ENCODE measurements at places on chromosomes 6 and 20. TPM values are rescaled to one million over a fixed set of nuclear protein-coding genes. Genes with fewer than 3 reads are reported as not detected.

GRCh38 chr6:77074037-77074713 is 389.1 kb downstream of the HTR1B start:
- no peak for DNase-seq

- DNase-seq = peak; percentile 81
These were observed 399.9 kb upstream of the MARCKS start for GRCh38 chr6:113457198-113457597.

DNA sequence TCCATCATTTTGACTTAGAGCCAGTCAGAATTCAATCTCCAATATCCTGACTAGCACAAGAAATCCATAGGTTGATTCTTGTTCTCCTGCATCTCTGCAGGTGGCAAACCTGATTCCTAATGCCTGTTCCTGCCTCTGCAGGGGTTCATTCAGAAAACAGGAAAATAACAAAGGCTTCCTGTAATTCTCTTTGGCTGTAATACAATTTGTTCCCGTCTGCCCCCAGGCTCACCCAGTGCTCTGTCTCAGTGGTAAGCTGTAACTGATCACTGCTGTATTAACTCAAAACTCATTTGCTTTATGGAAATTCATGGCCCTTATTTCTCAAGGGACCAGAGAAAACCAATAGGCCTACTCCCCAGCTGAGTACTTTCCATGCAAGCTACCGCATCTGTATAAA is 88.6 kb downstream of the OPRM1 start:
- DNase-seq = no peak

DNA sequence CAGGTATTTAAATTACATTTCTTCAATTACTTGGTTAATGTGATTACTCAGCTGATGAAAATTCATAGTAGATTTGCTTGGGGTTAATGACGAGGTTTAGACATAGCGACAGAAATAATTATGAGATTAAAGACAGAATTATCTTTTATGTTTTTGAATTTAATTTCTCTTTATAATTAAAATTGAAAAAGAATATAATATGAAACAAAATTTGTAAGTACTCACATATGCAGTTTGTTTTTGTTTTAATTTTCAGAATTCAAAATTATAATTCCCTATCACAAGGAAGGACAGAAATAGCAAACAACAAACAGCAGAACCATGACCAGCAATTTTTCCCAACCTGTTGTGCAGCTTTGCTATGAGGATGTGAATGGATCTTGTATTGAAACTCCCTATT is at the start of gene TAAR8:
TSS of gene TAAR8 (plus strand) at position 301 of the 400 bp plus-strand sequence. CDS start at position 322, 21 bp downstream.
- DNase-seq = no peak

DNA sequence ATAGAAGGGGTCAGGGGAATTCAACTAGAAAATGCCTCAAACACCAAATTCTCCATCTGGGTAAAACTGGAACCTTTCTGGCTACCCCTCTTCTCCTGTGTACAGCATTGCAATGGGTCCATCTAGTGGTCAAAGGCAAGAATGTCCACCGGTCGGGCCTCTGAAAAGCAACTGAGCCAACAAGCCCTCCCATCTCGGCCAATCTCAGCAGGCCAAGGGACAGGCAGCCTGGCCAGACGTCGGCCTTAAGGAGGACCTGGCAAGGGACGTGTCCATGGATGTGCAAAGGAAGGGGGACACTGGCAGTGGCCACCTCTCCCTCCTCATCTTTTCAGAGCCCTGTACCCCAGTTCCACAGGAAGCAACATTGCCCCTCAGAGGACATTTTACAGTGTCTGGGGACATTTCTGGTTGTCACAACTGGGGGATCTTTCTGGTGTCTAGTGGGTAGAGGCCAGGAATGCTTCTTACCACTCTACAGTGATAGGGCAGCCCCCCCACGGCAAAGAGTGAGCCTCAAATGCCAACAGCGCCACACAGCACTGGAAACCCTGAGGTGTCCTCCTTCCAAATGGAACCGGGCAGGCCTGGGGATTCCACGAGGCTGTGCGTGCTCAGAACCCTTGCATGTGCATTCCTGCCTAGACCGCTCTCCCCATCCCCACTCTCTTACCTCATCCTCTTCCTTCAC is 99.8 kb upstream of the FOXA2 start:
- peak; percentile 90 for DNase-seq

- no peak for DNase-seq
These were observed 283.1 kb downstream of the PREX1 start for GRCh38 chr20:48544402-48545339.

GRCh38 chr6:148324297-148324985 is 18.2 kb upstream of the SASH1 start:
- peak; percentile 77 for DNase-seq

The RHAG gene
- not detected for total RNA-seq

The CYP39A1 gene
- total RNA-seq = 4.3 TPM

The NKAIN2 gene
- total RNA-seq = under 0.01 TPM

Data from osteoblast (primary cell).